ENCODE measurements at places on chromosomes 6 and 20.
A peak's percentile ranks its signal among the peaks of the same experiment; 100 is the strongest.

DNA sequence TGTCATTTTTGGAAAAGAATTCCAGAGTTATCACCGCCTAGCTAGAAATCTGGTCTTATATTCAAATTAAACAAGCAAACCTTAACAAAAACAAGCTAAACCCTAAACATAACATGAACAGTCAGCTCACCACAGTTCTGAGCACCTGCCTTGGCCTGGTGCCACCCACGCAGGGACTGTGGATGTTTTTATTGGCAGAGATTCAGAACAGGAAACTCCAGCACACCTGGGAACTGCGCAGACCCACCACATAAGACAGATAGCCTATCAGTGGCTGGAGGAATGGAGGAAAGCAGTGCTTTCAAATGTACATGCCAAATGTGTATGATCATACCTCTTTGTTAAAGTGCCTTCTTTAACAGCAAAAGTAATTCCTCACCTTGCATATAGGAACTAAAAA, 8.9 kb downstream of the SLC16A10 start:
- no peak for DNase-seq

DNA sequence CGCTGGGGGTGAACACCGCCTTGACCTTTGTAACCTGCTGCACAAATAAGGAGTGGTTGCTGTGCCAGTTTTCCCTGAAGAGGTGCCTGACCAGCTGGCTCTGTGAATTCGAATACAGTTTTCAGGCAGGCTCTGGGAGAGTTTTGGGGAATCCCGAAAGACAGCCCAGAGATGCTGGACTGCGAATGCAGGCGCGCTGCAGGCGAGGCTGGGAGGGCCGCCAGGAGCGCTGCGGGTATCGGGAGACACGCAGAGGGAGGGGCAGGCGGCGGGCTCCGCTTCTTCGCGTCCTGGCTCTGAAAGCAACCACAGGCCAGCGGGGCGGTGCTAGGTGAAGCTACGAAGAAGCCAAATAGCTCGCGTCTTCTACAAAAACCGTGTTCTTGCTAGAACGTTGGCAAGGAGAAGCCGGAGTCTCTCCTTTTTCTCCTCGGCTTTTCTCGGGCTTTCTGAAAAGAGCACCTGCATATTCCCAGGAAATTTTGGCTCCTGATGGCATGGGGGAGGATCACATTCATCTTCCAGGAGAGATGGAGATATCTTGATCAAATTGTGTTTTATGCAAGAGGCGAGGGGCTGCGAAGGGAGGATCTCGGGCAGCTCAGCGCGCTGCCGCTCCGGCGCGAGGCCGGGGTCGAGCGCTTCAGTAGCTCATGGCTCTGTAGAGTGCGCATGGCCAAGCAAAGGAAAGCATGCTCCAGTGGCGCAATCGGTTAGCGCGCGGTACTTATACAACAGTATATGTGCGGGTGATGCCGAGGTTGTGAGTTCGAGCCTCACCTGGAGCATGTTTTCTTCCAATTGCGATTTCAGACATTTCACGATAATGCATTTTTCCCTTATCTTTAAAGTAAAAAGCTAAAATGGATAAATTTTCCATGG, 158.1 kb upstream of the ZNF184 start:
- peak; percentile 23 for DNase-seq

GRCh38 chr20:60762386-60762785, 489.7 kb upstream of the CDH4 start:
- no peak for DNase-seq

- peak; percentile 27 for DNase-seq
These were observed 7.6 kb upstream of the TMEM14A start for GRCh38 chr6:52663120-52663935.

DNA sequence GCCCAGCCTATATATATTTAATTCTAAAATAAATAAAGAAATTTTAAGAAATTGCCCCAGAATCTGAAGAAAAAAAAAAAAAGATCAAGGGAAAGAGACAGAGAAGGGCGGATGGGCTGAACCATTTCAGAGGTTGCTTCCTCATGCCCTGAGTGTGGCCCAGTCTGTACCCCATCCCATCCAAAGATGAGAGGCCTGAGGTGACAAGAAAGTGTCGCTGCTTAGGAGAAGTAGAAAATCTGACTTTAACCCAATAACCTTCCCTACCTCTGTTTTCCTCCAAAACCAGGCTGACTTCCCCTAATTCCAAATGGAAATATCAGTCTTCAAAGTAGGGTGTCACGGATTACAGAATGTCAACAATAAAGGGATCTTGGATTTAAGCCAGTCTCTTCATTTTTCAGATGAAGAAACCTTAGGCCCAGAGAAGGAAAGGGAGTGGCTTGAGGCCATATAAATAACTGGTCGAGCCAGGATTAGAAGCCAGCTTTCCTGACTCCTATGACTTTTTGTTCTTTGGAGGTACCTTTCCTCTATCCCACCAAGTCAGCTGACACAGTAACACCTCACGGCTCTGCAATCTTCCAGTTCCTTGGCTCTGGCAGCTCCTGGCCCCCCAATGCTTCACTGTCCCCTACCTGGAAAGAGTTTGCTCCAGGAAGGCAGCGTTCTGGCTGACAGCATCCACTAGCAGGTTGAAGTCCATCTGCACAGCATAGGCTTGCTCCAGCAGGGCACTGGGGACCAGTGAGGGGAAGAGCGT, 10.1 kb downstream of the GSS start:
- DNase-seq = no peak

- DNase-seq = no peak
These were observed 18.4 kb upstream of the SPAG4 start for GRCh38 chr20:35597186-35597585.

- no peak for DNase-seq
These were observed 26.6 kb downstream of the ZNF133 start for GRCh38 chr20:18314786-18315406.

- no peak for DNase-seq
These were observed 118.6 kb downstream of the EDN1 start for GRCh38 chr6:12408752-12409151.

DNA sequence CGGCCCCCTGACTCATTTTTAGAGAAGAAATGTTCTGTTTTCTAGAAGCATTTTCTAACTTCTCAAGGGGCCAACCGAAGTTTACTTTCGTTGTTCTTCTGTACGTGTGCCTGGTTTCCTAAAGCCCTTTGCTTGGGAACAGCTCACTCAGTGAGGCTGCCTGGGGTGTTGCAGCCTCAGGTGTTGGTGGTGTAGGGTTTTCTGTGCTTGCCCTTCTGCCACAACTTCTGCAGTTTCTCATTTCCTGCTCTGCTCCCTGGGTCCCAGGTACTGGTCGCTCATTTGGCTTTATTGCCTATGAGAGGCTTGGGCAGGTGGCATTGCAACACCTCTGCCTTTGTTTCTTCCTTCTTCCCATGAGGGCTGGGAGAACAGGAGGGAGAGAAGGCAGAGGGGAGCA, 278.3 kb downstream of the SOX4 start:
- no peak for DNase-seq

DNA sequence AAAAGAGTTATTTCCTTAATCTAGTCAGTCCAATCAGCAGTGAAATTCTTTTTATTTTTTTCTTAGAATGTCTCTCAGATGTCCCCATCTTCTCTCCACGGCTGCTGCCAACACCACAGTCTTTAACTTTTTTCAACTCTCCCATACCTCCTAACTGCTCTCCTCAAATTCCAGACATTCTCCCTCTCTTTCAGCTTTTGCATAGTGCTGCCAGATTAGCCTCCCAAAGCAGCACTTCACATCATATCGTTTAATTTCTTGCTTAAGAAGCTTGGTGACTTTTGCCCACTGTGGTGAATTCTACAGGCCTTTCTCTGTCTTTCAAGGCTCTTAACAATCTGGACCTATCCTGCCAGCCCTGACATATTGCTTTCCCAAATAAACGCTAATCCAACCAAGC, 233.4 kb downstream of the UST start:
- no peak for DNase-seq

DNA sequence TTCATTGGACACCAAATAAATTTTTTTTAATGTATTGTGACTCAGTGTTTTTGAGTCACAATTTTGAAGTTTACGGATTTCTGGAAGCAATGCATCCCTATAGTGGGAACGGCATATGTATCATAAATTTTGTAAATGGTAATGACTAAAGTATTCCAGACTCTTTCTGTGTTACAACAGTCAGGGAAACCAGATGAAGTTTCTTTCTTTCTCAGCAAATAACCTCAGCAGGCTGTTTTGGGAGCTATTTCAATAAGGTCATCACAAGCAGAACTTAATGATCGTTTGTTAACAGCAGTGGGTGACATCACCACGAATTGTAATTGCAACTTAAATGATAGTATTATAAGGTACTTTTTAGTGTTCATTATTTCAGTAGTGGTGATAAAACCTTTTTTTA, 52.0 kb downstream of the HIVEP1 start:
- DNase-seq = no peak

DNA sequence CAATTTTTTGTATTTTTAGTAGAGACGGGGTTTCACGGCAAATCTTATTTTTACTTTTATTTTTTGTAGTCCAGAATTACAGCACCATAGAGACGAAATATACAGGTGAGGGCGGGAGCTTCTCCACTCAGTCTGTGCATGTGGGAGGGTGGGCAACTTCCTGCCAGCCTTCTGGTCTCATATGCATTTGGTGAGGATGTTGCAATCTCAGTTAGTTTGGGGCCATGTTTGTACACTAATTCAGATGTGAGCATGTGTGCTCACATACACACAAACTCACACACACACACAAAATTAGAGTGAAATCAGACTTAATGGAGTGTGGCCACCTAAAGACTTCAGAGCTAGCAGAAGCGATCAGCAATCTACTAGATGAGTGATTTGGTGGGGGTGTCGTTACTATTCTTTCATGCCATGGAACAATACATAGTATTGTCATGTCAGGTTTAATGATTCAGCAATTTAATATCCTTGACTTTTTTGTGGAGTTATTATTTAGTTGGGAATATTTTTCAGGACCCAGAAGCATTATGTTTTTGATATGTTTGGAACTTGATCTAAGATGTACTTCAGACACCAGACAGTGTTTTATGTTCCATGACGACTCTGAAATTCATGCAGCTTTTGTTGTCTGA, 78.0 kb upstream of the BMP2 start:
- DNase-seq = no peak

DNA sequence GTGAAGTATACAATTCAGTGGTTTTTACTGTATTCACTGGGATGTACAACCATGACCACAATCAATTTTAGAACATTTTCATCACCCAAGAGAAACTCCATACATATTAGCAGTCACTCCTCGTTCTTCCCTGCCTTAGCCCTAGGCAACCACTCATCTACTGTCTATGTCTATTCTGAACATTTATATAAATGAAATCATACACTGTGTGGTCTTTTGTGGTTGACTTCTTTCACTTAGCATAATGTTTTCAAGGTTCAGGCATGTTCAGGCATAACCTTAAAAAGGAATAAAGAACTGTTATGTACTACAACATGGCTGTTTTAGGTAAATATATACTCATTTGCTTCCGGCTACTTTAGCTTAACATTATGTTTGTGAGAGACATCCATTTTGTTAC, 37.3 kb downstream of the BLTP3A start:
- DNase-seq = no peak
